ENCODE measurements at places on chromosomes 1 and 21.

GRCh38 chr1:31798433-31799195 is 17.2 kb downstream of the SPOCD1 start:
- no peak for DNase-seq

GRCh38 chr1:14824314-14824915 is 225.9 kb downstream of the KAZN start:
- DNase-seq, result no peak

DNA sequence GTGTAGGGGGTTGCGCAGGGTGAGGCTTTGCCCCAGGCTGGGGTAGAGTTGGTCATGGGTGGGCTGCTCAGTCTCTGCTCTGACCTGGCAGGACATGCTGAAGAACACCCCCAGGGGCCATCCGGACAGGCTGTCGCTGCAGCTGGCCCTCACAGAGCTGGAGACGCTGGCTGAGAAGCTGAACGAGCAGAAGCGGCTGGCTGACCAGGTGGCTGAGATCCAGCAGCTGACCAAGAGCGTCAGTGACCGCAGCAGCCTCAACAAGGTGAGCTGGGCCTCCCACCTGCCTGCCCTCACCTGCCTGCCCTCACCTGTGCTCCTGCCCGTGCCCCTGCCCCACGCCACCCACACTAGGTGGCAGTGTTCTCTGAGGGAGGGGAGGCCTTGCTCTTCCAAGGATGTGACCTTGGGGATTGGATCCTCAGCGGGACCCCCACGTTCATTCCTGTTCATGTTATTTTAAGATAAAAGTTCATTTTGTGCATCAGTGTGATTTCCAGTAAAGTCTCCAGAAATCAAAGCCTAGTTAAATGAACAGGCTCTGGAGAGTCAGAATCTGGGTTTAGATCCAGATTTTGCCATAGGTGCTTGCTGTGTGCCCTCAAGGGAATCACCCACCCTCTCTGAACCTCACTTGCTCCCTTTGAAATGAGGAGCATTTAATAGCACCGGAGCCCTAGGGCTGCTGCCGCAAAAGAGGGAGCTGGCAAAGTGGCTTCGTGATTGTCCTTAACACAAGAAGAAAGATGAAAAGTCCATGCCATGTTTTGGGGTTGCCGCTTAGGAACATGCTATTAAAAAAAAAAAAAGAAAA is 87.9 kb downstream of the ARHGEF10L start:
- no peak for DNase-seq

DNA sequence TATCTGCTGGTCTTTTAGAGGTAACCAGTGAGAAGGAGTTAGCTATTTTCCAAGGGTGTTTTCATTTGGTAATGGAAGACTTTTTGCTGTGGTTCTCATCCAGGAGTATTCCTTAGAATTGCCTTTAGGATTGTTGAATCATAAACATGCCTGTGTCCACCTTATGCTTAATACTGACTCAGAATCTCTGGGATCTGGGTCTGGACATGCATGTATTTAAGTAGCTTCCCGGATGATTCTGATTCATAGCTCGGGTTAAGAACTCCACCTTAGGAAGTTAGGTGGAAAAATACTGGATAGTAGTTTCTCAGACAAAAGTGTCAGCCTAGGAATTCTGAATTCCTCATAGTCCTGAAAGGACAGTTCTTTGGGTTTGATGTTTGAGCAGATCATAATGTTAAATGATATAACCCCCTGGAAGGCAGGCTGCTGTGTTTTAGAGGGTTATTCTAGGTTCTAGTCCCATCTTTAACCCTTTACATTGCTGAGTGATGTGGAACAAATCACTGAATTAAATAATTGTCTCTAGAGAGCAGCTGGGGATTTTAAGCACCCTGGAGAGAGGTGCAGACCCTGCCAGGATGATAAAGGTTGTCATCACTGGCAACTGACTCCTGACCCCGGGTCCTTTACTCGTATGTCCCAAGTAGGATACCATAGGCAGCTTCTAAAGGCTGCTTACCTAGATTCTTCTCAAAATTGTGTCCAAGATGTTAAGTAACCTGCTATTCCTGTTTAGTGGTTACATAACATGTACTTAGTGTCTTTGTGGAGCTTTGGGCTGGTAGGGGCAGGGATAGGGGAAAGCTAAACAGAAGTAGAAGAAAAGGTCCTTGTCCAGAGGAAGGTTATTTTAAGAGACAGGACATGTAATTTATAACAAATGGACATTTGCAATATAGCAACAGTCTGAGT is 14.5 kb upstream of the C4BPB start:
- no peak for DNase-seq

- DNase-seq, result no peak
Observed at GRCh38 chr1:156676114-156676819, 940 bp downstream of the NES start.

- no peak for DNase-seq
Observed at GRCh38 chr21:38861989-38862683, 56.4 kb downstream of the ETS2 start.

DNA sequence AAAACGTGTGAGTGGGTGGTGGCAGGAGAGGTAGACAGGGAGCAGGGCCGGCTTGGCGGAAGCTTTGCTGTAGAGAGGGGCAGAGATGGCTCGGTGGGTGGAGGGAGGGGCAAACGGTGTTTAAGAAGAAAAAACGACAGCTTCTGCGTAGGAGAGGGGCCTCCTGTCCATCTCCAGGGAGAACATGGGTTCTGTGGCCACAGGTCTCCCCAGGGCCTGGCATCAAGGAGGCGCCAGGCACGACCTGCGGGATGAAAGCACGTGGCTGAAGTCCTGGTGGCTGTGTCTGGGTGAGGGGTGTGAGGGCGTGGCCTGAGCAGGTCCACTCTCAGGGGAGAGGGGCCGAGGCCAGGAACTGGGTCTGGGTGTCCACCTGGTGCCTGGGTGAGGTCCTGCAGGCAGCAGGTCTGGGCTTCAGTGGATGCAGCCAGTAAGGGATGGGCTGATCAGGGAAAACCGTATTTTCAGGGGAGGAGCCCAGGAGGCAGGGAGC is 940 bp upstream of the PRKCZ start:
- DNase-seq, result no peak

DNA sequence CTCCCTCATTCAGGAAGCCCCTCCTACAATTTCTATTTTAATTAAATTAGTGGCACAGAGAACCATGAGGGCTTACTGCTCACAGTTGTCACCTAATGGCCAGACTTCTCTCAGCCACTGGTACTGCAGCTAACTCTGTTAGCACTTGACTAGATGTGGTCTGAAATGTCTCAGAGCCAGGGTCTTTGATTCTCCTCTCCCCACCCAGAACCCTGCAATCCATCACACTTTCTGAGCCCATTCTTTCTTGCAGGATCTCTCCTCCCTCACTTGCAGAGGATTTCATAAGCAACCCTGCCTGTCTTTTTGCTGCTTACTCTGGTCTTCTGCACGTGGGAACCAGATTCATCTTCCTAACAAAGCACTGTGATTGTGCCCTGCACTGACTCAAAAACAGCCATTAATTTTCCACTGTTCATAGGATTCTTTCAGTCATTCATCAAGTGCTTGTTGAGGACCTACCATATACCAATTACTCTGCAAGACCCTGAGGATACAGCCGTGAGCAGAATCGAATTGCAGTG is 108.4 kb downstream of the EDEM3 start:
- DNase-seq, result no peak

Data from activated gamma-delta T cell treated with anti-CD3 and anti-CD28 coated beads, Interleukin-2, amount 50 U/mL, for 16 hours (primary cell).